ENCODE measurements at places on chromosomes 7 and 10. TPM values are rescaled to one million over a fixed set of nuclear protein-coding genes. Genes with fewer than 3 reads are reported as not detected.

- DNase-seq: no peak
These were observed 32.7 kb downstream of the ABCB5 start for GRCh38 chr7:20647908-20648776.

DNA sequence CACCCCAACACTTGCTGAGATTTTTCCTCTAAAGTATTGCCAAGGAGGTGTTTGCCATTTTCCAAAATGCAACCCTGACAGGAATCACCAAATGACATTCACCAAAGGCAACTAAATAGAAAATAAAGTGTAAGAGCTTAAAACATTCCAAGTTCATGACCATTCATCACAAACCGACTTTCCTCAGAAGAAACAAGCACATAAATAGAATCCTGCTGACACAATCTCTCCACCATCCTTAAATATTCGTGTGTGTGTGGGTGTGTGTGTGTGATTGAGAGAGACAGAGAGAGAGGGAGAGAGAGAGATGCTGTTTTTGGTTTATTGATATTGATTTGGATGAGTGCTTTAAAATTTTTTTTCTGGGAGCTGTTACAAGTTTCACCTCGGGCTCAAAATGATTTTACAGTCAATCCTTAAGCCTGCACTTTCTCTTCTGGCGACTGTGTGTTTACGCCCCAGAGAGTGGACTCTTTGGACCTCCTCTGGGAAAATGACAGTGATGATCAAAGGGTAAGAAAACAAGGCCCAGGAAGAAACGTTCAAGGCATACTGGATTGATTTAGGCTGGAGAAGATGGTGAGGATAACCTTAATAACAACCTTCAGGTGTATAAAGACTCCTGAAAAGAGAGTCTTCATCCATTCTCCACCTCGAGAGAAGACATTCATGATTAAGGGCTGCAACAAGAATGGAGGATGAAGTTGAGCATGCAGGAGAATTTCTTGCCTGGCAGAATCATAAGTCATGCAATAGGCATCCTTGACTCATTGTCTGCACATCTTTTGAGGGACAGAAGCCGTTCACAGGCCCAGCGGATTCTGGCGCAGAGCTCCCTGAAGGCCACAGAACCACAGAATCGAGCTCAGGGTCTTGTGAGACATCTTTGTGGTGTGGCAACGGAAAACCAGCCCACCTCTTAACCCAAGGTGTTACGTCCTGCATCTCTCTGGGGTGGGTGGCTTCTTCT, 104.4 kb upstream of the FGFR2 start:
- no peak for DNase-seq

DNA sequence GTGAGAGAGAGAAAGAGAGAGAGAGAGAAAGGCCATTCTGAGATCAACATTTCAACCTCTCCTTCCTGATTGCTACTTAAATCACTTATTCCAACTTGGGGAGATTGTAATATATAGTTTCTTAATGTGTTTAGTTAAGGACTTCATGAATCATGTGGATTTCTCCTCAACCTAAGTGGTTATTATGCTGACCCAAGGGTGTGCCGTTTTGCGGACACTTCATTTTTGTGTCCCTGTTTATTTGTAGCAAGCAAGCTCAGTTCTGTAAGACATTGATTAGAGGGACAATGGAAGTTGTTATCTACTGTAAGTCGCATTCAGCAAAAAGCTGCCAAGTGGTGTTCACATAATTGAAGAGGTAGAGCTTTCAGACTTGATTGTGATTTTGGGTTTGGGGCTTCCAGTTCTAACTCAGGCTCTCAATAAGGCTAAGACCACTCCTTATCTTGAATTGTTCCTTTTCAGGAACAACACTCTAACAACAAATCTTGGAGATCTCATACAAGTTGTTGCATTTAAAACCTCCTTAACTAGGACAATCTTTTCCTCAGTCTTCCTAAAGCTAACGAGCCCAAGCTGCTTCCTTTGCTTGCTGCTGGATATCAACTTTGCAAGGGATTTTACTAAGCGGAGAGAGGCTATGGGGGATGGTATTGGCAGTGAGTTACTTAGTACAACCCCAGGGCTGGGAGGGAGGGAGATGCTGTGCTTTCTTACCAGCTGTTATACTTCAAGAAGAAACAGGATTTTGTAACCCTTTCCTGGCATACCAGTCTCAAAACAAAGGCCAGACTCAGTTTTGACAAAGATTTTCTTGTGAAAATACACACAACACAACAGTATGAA, 19.8 kb upstream of the COL1A2 start:
- peak; percentile 70 for DNase-seq

GRCh38 chr7:303425-303824, 13.5 kb downstream of the FOXL3 start:
- DNase-seq: no peak

- peak; percentile 19 for DNase-seq
These were observed 3.8 kb downstream of the GPRIN2 start for GRCh38 chr10:46552526-46553237.

DNA sequence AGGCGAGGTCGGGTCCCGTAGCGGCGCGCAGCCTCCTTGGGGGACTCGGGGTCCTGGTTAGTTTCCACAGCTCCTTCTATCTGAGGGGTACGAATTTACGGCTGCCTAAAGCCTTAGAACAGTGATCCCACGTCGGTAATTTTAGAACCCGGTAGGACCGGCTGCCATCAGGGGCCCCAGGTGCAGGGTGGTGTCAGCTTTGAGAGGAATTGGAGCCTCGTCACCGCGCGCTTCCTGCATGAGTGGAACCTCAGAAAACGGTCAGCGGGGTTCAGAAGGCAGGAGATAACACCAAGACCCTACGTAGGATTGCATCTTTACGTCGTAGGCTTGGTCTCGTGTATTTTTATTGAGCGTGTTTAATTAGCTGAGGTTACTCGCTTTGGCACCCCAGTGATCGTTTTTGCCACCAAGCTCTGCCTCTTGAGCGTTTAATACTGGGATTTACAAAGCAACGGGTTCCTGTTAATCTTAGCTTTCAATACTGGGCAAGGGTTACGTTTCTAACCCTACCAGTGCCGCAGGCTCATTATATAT, 443 bp downstream of the RNF32 start:
- DNase-seq: no peak

DNA sequence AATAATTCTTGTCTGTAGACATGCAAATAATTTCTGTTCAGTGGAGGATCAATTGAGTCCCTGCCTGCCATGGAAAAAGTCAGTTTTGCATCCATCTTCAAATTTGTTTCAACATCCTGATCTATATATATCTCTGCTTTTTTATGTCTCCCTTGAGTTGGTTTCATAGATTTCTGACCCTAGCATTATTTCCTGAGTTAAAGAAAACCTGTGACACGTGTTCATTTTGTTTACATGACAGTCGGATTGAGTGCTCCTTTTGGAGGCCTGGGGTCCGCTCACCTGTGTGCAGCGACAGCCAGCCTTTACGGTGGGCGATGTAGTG, 674 bp downstream of the MRPS24 start:
- no peak for DNase-seq

DNA sequence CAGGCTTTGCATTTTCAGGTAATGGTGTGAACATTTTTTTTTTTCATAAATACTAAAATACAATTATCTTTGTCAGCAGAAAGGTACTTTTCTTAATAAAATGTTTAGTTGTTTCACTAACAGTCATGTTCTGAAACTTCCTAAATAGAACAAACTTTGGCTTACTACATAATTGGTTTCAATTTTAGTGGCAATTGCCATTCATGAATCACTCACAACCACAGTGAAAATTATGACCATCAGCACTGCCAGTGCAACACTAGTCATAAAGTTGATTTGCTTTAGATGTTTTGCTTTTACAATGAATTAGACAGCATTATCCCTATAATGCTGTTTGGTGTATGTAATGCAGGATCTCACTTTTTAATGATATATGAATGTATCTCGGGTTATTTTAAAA, 297.6 kb upstream of the PLXDC2 start:
- no peak for DNase-seq

DNA sequence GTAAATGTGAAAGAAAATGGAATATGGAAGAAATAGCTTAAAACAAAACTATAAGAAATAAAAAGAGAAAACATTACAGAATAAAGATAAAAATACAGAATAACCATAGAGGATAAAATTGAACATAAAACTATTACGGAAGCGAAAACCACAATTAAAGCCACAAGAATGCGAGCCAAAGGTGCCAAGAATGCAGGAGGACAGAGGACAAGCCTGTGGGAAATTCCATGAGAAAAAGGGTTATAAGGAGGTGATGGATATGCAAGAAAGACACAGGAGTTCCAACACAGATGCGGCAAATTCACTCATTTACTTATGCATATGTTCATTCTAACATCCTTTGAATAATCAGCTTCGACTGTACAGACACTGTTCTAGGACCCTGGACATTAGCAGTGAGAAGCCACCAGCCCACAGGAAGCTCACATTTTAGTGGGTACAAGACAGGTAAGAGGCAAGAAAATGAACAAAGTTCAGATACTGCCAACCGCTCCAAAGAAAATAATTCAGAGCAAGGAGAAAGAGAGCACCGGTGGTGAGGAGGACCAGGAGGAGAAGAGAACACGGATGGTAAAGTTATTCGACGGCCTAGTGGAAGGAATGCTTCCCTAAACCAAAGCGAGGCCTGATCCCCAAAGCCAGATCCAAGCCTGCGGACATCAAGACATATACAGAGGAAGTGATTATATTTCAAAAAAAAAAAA, 213.7 kb upstream of the MGMT start:
- DNase-seq: no peak

- no peak for DNase-seq
These were observed 231.0 kb upstream of the PRSS58 start for GRCh38 chr7:142488842-142489241.

DNA sequence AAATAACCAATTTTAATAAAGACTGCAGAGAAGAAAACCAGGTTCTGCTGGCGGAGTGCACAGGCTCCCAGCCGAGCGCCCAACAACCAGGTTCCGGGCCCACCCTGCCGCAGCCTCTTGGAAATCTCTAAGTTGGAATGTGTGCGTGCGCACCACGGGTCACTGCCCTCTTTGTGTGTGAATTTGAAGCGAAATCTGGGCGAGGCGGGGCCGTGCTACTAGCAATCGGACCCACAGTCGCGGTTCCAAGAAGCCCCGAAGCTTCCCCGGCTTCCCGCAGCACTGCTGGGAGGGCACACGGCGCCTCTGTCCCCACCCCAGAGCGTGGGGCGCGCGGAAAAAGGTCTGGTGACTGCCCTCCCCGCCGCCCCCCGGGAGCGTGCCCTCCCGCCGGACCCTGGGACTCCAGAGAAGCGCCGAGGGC, 666 bp upstream of the MAP3K8 start:
- peak; percentile 86 for DNase-seq

DNA sequence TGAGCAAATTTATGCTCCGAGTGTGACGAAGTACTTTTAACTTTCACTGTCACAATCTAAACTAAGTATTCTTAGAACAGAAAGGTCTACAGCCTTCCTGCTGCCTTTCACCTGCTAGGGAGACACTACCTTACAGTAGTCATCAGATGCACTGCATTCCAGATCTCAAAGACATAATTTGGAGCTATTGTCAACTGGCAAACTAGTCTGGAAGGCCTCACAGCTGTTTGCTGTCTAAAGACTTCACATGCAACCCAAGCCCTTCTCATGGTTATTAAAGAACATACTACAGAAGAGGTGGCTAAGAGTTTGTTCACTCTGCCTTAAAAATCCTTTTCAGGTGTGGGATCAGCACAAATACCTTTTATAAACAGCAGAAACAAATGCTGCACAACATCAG, 91.8 kb upstream of the KCNIP2 start:
- DNase-seq: no peak

GRCh38 chr7:8418629-8419245, 14.7 kb upstream of the NXPH1 start:
- DNase-seq: no peak

DNA sequence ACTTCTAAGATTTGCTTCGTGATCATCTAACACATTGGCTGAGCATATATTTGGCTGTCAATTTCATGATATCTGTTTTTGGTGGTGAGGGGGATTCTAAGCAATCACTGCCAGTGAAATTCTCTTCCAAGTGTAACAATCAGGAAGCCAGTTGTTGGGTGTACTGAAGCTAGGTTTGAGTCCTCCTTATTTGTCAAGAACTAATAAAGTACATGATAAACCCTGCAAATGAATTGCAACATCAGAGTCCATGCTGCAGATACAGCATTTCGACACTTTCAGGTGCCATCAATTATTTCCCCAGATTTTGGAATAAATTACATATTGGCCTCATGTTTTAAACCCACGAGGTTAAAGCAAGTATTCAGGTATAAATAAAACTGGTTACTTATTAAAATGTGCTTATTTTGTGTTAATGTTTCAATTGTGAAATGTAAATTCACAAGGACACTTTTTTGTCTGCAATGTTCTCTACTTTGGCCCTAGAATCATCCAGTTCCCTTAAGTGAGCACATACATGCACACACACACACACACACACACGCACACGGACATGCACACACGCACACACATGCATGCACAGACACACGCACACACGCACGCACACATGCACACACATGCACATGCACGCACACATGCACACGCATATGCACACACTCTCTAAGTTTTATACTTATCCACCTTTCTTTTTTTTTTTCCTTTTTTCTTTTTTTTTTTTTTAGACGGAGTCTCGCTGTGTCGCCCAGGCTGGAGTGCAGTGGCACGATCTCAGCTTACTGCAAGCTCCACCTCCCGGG, 510.2 kb upstream of the KLF6 start:
- no peak for DNase-seq

DNA sequence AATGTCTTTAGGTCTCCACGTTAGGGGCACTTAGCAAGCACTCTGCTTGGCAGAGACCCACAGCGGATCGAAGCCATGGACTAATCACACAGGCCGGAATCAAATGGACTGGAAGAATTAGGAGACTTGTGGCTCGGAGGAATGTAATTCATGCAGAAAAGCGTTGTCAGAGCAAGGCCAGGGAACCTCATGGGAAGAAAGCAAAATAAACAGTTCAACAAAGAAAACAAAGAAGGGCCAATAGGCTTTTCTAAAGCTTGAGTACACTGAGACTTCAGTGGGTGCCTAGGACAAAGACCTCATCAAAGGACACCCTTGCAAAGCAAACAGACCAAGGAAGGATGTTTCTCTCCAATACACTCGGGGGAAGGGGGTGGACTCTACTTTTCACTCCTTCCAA, 171.1 kb downstream of the GLI3 start:
- DNase-seq: no peak

GRCh38 chr10:47297866-47298540, 2.0 kb upstream of the GDF10 start:
- DNase-seq: no peak

Gene ANLN
- 0.08 TPM for polyA plus RNA-seq

Gene NKX2-3
- not detected for polyA plus RNA-seq

Gene ARMC10
- 13.4 TPM for polyA plus RNA-seq

Gene CALML5
- polyA plus RNA-seq: not detected

Gene KLHL7
- 60.7 TPM for polyA plus RNA-seq

Gene ASZ1
- not detected for polyA plus RNA-seq
